Glutamatergic neuron (in vitro differentiated cells): ENCODE measurements at places on chromosomes 12 and 14.

GRCh38 chr14:36076197-36076596, 100.3 kb downstream of the PTCSC3 start:
- DNase-seq, result no peak

DNA sequence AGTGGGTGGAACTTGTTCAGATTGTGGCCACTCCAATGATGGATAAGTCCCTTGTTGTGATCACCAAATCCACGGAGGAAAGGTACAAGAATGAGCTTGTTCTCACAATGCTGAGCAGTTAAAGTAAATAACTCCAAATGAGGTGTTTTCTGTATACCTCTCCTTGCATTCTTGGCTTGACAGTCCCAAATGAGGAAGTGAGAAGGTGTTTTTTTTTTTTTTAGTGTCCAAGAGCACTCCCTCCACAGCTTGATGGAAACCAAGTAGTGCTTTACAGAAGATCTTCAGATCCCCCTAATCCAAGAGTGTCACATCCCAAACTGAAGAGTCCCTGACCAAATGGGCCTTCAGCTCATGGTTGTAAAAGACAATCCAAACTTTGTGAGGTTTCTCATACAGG, 153.6 kb downstream of the ATP23 start:
- DNase-seq, result no peak

- no peak for DNase-seq
Measured at GRCh38 chr12:54135621-54136350, 53.0 kb downstream of the SMUG1 start.

- DNase-seq, result no peak
Measured at GRCh38 chr12:82810568-82810967, 123.9 kb downstream of the TMTC2 start.

- DNase-seq, result no peak
Measured at GRCh38 chr12:2212971-2213869, 160.4 kb downstream of the CACNA1C start.

DNA sequence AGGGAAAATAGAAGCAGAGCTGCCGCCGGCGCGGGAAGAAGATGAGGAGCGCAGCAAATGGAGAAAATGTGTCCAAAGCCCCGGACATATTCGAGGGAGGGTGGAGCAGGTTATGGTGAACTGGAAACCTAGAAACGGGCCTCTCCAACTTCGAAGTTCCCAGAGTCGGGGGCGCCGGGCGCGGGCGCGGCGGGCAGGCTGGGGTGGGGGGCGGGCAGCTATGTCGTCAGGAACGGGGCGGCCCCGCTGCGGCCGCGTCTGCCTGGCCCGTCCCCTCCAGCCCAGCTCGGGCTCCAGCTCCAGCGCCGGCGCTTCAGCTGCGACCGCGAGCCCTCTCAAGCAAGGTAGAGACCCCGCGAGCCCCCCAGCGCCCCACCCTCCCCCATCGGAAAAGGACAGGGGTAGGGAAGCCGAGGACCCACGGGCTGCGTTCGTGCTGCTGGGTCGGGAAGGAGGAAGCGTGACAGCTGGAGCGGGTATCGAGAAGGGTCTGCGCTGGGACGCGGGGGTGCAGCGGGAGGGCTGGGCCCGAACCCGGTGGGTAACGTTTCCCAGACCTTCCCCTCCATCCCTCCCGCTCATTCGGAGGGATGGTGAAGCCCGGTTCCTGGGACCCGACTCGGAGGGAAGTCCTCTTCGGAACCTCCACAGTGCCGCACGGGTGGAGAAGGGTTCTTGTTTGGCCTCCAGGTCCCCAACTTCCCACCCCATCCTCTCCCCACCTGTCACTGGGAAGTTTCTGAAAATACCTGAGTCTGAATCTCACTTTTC, 1.0 kb downstream of the DGKA start:
- peak; percentile 67 for DNase-seq

DNA sequence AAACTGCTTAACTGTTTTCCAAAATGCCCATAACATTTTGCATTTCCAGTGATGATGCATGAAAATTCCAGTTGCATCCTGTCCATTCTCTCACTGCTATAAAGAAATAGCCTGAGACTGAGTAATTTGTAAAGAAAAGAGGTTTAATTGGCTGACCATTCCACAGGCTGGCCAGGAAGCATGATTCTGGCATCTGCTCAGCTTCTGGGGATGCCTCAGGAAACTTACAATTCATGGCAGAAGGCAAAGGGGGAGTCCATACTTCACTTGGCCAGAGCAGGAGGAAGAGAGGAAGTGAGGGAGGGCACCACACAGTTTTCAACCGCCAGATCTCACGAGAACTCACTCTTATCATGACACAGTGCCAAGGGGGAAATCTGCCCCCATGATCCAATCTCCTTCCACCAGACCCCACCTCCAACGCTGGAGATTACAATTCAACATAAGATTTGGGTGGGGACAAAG, 18.2 kb upstream of the CLEC2D start:
- DNase-seq, result no peak

GRCh38 chr12:124191024-124191359, 103.9 kb upstream of the RFLNA start:
- peak; percentile 47 for DNase-seq

DNA sequence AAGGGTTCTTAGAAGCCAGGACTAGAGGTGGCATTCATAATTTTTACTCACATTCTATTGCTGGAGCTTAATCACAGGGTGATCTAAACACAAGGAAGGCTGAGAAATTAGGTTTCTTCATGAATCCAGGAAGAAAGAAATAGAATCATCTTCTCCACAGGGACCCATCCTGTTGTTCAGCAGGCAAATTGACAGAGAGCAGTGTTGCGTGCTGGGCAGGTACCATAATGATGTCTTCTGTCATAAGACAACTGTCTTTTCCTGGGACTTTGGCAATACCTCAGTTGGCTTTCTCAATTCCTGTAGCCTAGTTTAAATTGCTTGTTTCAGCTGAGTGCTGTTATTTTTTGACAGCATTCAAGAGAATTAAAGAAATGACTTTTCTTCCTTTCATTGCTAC, 468.0 kb upstream of the SYT1 start:
- DNase-seq, result no peak

DNA sequence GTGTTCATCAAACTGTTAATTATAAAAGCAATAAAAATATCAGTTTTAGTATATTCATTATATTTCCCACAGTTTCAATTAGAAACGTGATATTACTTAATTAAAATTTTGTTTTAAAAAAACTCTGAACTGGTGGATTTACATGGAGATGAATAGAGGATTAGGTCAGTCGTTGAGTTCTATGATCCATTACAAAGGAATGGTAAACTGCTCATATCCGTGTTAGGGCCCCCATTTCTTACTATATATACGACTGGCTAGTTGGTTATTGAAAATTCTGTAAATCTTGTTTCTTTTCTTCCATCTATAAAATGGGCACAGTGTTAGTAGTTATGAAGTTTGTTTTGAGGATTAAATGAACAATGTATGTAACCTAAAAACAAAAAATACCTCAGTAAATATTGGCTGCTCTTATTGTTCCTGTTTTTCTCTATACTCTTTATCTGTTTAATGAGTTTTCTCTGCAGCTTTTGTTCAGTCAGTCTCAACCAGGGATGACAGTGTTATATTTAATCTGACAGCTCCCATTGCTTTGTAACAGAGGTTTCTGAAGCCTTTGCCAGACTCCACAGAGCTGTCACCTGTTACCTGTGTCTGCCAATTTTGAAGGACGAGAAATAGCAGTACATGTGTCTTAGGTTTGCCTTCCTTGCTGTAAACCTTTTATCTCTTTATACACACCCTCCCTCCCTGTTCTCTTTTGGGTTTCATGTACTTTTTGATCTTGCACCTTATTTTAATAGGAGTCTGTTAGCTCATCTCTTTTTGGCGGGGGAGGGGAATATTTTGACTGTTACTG, 41.5 kb downstream of the FRS2 start:
- DNase-seq, result no peak

DNA sequence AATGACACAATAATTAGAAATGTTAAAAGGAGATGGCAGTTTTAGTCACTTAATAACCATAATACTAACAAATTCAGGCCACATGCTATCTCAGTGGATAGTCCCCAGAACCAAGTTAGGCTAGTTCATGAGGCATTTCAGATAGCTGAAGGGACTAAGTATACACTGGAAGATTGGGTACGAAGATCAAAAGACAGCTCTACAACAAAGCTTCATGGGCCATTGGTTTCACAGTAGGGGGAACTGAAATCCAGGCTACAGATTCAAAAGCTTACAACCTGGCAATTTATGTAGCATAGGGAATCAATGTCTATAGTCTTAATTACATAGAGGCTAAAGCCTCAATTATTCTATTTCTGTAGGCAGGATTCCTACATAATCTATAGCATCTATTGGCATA, 343.0 kb downstream of the RGS6 start:
- DNase-seq, result no peak

- peak; percentile 38 for DNase-seq
Measured at GRCh38 chr14:89767861-89768268, 186.7 kb downstream of the EFCAB11 start.

- DNase-seq, result no peak
Measured at GRCh38 chr12:77372026-77372425, 306.7 kb upstream of the E2F7 start.

DNA sequence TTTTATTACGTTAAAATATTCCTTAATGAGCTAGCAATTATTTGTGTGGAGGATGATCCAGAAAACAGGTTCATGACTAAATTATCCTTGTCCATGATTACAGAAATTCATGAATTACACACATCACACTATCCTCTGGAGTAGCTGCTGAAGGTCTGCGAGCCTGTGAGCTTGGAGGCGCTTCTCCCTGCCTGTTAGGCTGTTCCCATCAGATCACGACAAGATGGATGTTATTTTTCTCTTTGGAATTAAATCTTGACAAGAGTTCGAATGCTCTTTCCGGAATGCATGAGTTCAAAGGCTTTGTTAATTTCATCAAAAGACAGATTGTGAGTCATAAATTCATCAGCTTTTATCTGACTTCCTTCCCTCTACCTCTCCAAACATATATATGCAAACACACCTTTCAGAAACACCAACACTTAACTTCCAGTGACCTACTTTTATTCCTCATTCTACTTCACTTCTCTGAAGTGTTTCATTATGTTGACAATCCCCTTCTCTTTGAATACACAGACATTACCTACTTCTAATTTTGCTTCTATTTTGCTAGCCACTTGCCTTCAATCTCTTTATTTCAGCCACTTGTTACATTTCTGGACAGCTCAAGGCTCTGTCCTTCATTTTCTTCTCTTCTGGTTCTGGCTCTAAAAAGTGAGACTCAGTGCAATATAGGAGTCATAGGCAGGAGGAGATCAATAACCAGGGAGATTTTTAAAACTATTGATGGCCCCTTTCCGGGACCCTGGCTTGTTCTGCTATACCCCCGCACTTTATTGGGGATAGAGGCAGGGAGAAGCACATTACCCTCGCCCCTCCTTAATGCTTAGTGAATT, 274.6 kb downstream of the BTG1 start:
- no peak for DNase-seq

GRCh38 chr12:26271024-26271423, 75.7 kb downstream of the SSPN start:
- no peak for DNase-seq

DNA sequence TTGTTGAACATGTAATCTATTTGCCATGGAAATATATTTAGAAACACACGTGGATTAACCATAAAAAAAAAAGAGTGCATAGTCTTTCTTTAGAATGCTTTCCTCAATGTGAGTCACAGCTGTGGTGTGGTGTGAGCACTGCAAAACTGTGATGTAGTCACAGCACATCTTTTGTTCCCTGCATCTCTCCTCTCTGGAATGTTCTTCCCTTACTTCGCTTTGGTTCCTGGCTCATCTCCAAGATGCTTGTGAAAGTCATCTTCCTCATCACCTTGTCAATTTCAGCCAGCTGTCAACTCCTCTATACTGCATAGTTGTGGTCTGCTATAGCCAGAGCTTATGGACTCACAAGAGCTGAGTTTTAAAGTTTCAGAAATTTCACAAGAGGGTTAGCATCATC, 60.2 kb downstream of the STAB2 start:
- DNase-seq, result no peak

DNA sequence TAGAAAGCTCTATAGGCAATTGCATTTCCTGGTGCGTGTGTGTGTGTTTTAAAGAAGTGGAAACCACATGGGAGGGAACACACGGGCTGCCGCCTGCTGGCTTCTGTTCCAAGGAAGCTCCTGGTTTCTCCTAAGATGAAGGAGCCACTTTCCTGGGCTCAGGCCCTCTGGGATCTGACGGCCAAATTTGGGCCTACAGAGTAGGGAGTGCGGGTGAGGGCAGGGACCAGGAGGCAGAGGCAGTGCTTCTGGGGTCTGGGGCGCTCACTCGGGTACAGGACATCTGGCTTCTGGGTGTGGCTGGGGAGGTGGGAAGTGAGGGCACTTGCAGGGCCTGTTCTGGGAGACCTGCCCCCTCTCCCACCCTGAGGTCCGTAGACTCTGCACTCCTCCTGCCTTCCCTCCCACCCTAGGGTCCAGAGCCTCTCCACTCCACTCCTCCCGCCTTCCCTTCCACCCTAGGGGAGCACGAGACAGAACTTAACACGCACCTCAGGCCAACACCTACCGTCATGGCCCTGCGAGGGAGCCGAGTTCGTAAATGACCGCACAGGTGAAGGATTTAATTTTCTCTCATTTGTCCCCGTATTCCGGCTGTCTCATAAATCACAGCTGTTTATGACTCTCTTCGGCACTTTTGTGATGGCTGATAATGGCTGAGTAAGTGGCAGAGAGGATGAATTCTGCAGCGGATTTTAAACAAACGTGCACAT, 127.7 kb downstream of the KIF26A start:
- peak; percentile 21 for DNase-seq

GRCh38 chr12:4114986-4115385, 158.6 kb upstream of the CCND2 start:
- DNase-seq, result no peak

DNA sequence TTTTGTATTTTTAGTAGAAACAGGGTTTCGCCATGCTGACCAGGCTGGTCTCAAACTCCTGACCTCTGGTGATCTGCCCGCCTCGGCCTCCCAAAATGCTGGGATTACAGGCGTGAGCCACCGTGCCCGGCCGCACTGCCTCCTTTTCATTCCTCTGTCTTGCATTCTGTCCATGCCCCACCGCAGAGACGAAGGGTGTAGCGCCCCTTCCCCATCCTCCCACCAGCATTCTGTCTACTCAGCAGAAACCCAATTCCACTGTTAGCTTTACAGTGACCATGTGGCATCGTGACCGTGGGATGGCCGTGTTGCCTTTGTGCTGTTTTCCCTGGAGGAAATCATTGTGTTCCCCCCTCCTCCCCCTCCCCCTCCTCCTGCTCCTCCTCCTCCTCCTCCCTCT, 10.3 kb downstream of the TEX22 start:
- DNase-seq, result no peak

GRCh38 chr12:8887285-8887715, 27.0 kb upstream of the PHC1 start:
- no peak for DNase-seq

GRCh38 chr14:84493779-84494178, 1036.2 kb upstream of the FLRT2 start:
- no peak for DNase-seq
